ENCODE measurements at places on chromosomes 11 and 22.
A peak's percentile ranks its signal among the peaks of the same experiment; 100 is the strongest.

GRCh38 chr11:45048870-45049691 lies 97.4 kb upstream of the PRDM11 start:
- DNase-seq, result no peak

- DNase-seq, result no peak
Measured at GRCh38 chr11:117820516-117820915, 4.0 kb downstream of the FXYD2 start.

DNA sequence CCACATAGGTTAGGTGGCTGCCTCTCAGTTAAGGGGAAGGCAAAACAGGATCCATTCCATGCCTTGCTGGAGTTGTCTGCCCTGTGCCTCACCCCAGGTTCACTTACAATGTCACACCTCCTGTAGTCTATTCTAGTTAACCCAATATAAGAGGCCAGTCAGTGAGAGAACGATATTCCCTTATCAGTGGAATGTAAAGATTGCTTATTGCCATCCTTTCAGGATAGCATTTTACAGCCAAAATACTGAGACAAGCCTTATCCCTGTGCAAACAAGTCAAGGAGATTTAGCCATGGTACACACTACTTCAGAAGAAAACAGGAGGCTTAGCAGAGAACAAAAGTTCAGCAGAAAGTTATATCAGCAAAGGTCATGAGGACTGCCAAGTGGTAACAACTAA lies 5.5 kb downstream of the CYP2R1 start:
- DNase-seq, result no peak

GRCh38 chr11:68942095-68942620 lies 38.5 kb downstream of the IGHMBP2 start:
- no peak for DNase-seq

DNA sequence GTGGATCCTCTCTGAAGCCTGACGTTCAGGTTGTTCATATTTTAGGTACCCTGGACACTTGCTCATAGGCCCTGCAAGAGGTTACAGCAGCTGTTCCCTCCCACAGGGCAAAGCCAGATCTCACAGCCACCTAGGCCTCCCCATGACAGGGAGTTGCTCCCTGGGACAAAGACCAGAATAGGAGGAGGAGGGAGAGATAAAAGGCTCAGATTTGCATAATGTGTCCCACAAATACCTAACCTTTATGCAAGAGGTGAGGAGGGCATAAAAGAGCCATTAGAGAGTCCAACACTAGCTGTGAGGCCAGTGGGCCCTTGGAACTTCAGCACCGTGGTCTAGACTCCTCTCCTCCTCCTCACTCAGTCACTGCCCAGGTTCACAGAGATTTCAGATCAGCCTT lies 33.8 kb downstream of the ZNF280B start:
- no peak for DNase-seq

DNA sequence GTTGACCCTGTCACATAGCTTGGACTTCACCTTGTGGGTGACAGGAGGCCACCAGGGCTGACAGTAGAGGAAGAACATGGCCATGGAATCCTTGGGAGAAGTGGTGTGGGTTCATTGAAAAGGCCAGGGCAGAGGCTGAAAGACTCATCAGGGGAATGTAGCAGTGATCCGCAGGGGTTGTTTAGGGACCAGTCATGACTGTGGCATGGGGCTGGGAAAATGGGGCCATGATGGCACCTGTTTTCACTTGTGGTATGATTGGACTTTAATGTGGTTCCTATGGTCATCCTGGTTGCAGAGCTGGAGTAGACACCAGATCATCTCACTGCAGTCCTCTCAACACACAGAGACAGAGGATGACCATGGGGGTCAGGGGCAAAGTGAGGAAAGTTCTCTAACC lies 66.7 kb upstream of the MYEOV start:
- DNase-seq, result no peak

DNA sequence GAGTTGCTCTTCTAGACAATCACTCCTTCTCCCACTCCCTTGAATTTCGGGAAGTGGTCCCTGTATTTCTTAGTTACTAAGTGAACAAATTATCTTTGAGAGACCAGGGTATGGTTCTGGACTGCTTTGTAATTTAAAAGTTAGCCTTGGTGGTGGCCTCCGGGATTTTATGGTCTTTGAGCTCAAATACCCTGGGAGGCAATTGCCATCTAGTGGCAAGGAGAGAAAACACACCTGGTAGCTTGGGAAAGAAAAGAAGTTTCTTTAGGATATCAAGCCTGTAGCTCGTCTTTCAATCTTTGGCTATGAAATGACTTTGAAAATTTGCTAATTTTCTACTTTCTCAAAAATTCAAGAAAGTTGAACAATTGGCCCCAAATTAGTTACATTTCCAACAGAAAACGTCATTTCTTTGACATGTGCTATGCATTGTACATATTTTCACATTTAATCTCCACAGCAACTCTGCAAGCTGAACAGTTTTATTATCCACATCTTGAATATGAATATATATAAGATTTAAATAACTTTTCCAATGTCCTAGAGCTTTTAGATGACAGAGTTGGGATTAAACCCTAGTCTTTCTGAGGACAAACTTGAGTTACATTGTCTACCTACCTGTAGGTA lies 39.1 kb downstream of the MMP27 start:
- DNase-seq, result peak; percentile 27

GRCh38 chr11:90274362-90274761 lies 51.5 kb upstream of the CHORDC1 start:
- DNase-seq, result no peak

- no peak for DNase-seq
Measured at GRCh38 chr11:17186932-17187692, 20.7 kb downstream of the PIK3C2A start.

GRCh38 chr22:38412435-38413084 lies 42.4 kb downstream of the KCNJ4 start:
- DNase-seq, result peak; percentile 77

GRCh38 chr11:43403357-43404231 lies 44.9 kb downstream of the TTC17 start:
- no peak for DNase-seq

DNA sequence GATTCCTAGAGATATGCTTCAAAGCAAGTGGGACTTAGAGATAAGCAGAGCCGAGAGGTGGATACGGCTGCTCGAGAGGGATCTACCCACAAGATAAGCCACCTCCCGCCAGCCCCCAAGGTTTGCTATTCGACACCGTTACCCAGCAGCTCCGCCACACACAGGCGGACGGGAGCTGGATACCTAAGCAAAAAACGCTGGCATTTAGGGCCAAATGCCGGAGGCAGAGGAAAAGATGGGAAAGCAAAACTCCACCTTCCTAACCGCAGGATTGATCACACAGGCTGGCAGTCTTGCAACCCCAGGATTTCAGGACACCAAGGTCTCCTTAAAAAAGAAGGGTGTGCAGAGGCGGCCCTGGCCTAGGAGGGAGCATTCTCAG lies 709 bp downstream of the FTH1 start:
- peak; percentile 58 for DNase-seq

DNA sequence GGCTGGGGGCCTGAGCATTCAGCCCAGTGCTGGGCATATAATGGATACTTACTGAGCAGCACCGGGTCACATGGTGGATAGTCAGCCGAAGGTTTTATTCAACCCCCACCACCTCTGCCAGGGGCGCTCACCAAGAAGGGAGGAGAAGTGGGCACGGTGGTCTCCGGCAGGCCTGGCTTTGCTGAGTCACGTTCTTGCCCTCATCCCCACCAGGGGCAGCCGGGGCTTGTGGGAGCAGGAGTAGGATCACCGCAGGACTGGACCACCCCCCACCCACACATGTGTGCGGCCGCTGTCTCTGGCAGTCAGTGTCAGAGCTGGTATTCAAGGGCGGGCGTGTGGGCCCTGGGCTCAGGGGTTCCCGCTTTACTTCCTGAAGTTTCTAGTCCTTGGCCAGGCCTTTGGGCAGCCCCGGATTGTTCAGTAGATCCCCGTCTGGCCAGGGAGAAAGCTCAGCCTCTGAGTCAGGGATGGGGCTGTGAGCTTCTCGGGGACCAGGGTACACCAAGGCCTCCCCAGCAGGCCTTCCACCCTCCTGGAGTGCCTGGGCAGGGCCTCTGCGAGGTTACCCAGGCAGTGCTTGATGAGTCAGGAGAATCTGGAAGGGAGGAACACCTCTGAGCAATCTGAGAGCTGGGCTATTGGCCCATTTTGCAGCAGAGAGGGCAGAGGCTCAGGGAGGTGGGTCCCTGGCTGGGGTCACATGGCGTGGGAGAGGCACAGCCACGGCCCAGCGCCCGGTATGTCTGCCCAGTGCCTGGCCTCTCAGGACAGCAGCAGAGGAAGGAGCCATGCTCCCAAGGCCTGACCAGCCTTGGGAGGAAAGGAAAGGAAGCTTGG lies 60.6 kb downstream of the RTL6 start:
- DNase-seq, result no peak

GRCh38 chr22:27107824-27108223 lies 450.4 kb downstream of the MIAT start:
- DNase-seq, result no peak

DNA sequence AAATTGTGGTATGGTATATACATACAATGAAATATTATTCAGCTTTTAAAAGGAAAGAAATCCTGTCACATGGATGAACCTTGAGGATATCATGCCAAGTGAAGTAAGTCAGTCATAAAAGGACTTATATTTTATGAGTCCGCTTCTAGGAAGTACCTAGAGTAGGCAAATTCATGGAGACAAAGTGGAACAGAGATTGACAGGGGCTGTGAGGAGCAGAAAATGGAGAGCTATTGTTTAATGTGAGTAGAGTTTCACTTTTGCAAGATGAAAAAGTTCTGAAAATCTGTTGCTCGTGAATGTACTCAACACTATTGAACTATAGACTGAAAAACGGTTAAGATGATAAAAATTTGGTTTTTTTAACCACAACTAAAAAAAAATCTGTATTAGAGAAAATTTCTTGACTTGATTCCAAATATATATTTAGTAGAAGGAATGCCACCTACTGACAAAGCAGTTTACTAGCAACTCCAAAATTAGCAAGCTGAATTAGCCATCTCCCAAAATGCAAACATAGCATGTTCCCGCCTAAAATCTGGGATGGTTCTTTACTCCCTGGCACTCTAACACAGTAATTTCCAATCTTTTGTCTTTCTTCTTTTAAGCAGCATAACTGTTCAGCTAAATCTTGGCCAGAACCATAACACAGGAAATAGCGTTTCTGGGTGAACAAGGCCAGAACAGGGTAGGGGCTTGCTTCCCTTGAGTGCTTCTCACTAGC lies 1.5 kb downstream of the UFD1 start:
- DNase-seq, result no peak
